ENCODE measurements at places on chromosomes 2 and 18.

- DNase-seq, result peak; percentile 50
Measured at GRCh38 chr2:200814917-200815316, 3.2 kb downstream of the BZW1 start.

DNA sequence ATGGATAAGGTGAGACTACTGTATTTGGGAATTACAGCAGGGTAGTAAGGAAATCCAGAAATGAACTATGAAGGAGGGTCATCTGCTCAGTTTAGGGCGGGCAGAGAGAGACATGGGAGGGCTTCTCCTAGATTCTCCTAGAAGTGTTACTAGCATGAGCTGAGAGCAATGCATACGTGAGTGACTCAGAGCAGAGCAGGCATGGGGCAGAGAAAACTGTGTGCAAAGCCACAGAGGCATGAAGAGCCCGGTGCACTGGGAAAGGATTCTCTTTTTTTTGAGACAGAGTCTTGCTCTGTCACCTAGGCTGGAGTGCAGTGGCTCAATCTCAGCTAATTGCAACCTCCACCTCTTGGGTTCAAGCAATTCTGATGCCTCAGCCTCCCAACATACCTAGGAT lies 116.2 kb downstream of the SOCS6 start:
- DNase-seq, result no peak

DNA sequence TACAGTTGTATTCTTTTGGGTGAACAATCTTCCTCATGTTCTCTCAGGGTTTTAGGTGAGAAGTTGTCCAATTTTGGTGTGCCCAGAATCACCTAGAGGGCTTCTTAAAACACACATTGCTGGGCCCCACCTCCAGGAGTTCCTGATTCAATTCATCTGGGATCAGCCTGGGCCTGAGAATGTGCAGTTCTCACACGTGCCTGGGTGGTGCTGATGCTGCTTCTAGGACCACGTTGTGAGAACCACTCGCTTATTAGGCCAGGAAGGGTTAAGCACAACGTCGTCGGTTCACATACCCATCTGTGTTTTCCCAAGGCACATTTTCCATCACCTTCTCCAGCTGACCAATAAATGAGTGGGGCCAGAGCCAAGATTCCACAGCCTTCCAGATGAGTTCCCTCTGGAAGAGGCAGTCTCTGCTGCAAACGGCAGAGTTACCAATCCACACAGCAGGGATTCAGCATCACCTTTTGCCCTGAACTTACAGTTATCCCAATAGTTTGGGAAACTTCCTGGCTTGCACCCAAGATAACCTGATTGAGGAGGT lies 277.7 kb upstream of the HNRNPA3 start:
- peak; percentile 14 for DNase-seq

- DNase-seq, result peak; percentile 36
Measured at GRCh38 chr2:146417942-146418341, 1426.9 kb upstream of the ACVR2A start.

- no peak for DNase-seq
Measured at GRCh38 chr2:217366266-217366895, 506.5 kb upstream of the TNP1 start.

DNA sequence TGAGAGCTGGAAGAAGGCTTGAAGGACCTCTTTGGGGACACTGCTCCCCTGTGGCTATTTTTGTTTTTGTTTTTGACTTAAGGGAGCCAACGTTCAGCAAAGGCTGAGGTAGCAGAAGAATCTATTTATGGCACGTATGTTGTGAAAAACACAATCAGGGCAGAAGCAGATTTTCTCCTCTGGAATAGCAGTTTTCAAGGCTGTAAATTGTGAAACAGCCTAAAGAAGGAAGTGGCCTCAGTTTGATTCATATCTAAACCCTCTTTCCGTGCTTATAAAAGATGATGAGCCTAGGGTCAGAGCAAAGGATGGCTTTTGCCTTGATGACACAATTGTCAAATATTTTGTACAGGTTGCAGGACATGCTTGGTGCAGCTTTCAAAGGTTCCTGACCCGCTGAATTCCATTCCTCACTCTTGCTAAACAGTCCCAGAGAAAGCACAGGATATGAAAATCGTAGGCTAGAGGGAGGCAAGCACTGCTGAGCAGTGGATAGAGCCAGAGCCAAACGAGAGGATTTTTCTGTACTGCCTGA lies 106.2 kb upstream of the DLX2 start:
- peak; percentile 88 for DNase-seq

GRCh38 chr18:78716022-78716421 lies 263.6 kb upstream of the SALL3 start:
- DNase-seq, result no peak

DNA sequence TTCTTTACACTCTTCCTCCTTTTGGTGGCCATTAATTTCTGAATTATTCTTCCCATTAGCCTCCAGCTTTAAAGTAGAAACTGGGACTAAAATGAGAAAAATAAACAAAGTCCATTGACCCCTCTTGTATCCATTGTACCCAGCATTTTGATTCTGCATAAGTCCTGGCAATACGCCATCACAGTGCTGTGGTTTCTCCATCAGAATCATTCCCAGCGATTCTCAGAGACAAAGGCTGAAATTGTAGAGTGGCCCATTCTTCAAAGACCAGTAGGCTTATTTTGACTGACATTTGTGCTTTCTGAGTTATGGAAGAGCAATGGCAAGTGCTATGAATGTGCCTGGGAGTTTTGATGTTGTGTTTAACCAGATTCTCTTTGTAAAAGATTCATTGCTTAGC lies 199.3 kb upstream of the GALNT5 start:
- DNase-seq, result no peak

- DNase-seq, result no peak
Measured at GRCh38 chr2:198167346-198167745, 363.0 kb downstream of the PLCL1 start.

- no peak for DNase-seq
Measured at GRCh38 chr2:7209757-7210555, 292.7 kb downstream of the RNF144A start.

- no peak for DNase-seq
Measured at GRCh38 chr18:22469926-22470247, 52.2 kb upstream of the CTAGE1 start.

GRCh38 chr2:207039225-207039624 lies 99.9 kb downstream of the CPO start:
- DNase-seq, result no peak

DNA sequence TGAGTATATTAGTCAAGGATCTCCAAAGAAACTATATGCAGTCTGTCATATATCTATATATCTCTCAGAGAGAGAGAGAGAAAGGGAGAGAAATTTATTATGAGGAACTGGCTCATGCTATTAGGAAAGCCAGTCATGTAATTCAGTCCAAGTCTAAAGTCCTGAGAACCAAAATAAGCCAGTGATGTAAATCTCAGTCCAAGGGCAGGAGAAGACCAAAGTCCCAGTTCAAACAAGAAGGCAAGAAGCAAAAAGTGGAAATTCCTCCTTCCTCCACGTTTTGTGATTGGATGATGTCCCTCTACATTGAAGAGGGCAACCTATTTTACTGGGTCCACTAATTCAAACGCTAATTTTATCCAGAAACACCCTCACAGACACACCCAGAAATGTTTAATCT lies 34.2 kb upstream of the SPATS2L start:
- DNase-seq, result no peak

DNA sequence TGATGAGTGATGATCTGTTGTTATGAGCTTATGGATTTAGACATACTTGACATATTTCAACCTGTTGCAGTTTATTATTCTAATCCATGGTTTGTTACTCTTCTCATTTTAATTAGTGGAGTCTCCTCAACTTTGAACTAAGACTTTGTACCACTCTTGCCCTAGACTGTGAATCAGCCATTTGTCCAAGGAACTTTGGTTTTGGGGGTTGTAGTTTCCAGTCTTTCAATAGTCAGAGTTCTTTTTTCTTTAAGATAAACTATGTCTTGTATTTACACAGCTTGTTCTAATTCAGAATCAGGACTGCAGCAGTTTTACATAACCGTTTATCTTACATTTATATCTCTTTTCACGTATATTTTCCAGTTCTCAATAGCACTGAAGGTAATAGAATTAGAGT lies 133.6 kb downstream of the GULP1 start:
- DNase-seq, result no peak

DNA sequence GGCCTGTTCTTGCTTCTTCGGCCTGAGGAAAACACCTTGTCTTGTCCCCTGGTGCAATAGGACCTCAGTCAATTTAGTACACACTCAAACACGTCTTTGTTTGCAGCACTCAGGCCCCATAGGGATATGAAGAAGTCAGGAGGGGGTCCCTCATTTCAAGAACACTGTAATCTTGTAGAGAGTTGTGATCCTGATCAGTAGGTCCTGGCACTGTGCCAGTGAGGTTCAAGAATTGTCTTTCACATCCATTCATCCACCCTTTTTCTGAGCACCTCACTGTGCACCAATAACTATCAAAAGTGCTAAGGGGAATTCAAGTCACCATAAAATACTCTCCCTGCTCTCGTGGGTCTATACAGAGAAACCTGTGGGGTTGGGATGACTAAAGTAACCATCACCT lies 131.4 kb upstream of the LHCGR start:
- DNase-seq, result no peak

- peak; percentile 27 for DNase-seq
Measured at GRCh38 chr2:56182420-56182819, 1.4 kb upstream of the CCDC85A start.

DNA sequence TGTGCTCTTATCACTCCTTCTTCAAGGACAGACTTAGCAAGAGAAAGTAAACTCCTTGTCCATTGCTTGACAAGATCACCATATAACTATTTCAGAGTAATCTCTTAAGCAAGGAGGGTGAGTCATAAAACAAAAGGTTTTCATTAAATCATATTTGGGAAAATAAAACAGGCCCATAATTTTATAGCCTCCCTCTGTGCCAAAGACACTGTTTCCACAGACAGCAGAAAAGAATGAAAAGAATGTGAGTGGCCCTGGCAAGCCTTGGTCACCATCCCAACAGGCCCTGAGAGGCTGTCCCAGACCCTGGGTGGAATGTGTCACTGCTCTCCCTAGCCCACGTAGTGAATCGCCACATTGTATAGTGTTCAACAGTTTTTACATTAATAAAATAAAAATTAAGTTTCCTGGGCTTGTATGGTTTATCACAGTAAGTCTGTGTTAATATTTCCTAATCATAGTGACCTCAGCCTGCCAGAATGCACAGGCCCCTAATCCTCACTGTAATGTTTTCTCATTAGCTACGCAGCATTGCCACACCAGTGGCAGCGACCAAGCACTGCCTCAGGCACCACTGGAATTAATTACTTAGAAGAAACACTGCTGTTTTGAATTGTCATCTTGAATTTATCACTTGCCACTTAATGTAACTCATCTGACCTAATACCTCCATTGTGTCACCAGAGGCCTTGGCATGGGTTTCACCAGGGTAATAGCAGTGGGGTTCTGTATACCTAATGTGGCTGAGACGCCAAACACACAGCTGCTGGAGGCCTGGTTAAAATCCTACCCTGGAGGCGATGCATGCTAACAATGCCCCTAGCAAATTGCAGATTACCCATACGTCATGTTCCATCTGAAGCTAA lies 401.9 kb downstream of the LNPK start:
- DNase-seq, result peak; percentile 73

DNA sequence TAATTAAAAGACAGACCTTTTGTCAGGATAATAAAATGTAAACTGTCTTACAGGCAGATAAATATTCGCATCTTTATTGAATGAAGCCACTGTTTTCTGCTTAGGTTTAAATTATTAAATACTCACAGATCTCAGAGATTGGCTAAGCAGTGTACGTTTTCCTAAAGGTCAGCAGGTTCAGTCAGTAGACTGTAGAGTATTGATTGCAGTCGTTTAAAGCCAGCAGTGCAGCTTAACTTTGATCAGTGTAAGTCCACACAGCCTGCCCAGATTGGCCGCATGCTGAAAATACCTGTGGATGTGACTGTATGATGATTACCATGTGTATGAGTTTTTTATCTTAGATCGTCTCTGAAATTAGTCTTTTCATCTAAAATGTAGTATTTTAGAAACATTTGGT lies 42.3 kb downstream of the ATP9B start:
- no peak for DNase-seq

GRCh38 chr18:55607773-55608172 lies 19.8 kb upstream of the TCF4 start:
- no peak for DNase-seq

- peak; percentile 47 for DNase-seq
Measured at GRCh38 chr2:118670838-118671237, 176.6 kb downstream of the EN1 start.

GRCh38 chr18:58662118-58662517 lies 9.1 kb upstream of the MALT1 start:
- DNase-seq, result no peak

GRCh38 chr2:144625626-144626025 lies 105.7 kb upstream of the ZEB2 start:
- no peak for DNase-seq

- DNase-seq, result no peak
Measured at GRCh38 chr18:33571998-33572787, 5.8 kb upstream of the ASXL3 start.

DNA sequence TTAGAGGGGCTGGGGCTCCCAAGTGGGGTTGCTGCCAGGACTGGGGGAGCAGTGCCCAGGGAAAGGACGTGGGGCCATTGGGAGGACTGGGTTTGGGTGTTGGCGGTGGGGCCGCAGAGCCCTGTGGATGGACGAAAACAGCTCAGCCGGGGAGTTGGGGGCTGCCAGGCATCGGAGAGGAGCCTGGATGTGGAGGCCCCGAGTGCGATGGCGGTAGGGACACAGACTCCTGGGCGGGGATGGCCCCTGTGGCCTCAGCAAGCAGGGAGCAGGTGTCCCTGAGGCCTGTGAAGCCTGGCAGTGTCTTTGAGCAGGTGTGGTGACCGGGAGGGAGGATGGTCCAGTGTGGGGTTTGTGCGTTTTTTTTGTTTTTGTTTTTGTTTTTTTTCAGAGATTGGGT lies 13.3 kb downstream of the CTDP1 start:
- no peak for DNase-seq

DNA sequence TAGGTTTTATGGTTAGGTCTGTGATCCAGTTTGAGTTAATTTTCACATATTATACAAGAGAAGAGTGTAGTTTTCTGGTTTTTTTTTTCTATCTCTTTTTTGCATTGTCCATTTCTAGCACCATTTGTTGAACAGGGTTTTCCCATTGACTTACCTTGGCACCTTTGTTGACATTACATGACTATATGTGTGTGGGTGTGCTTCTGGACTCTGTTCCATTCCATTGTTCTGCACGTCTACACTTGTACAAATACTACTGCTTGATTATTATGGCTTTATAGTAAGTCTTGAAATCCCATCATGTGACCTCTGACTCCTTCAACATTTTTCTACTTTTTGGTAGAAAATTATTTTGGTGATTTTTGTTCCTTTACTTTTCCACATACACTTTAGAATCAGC lies 38.7 kb downstream of the UBE2F start:
- DNase-seq, result no peak

- DNase-seq, result peak; percentile 64
Measured at GRCh38 chr2:41933046-41933420, 114.8 kb upstream of the PKDCC start.

DNA sequence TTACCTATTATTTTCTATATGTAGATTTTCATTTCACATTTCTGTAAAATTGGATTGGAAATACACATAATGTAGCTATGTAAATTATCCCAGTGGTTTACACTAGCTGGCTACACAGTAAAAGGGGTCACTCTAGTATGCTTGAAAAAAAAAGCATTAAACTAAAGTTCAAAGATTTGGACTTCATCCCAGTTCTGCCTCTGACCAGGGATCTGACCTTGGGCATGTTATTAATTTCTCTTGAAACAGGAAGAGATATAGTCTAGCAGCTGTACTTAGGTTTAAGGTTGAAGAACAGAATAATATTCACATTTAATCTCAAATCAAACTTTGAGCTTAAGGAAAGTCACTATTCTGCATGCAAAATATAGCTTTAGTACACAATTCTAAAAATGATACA lies 64.5 kb upstream of the RPE start:
- DNase-seq, result no peak
